ENCODE measurements at places on chromosomes 12 and 14. TPM values are rescaled to one million over a fixed set of nuclear protein-coding genes. Genes with fewer than 3 reads are reported as not detected.
A peak's percentile ranks its signal among the peaks of the same experiment; 100 is the strongest.

DNA sequence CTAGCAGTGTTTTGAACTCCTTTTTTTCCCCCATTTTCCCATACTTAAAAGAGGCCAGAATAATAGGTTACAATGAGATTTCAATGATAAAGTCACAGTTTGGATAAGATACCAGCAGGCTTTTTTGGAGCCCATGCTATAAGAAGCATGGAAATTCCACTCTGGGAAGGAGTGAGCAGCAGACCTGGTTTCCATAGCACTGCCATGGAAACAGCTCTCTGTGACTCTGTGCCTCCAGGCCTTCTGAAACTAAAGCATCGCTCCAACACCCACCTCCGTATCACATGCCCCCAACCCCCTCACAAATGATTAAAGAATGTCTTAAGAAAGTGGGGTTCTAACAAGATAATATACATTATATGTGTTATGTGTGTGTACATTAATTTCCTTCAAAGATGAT is 165.0 kb downstream of the GRIN2B start:
- DNase-seq: no peak

DNA sequence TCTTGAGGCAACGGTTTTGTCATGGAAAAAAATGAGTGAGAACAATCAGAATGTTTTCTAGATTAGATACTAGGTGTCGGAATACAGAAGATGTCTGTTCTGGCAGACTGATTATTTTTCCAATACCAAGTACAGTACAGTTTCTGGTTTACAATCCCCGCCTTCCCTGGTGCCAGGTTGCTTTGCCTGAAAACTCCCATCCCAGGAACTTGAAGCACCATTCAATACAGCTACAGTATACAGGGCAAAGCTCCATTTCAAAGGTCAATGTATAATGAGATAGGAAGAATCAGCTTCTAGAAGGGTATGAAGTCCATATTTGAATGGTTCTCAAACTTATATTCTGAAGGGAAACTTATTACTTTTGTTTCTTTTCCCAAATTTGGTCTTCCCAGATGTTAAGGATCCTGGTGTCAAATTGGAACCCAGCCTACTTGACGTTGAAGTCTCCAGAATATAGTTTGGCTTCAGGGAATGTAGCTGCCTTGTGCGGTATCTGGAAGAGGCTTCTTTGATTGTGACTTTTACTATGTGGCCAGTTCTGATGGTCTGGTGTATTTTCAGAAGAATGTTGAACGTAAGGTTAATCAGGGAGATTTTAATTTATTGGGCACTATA is 238.0 kb upstream of the ATP2B1 start:
- DNase-seq: no peak

DNA sequence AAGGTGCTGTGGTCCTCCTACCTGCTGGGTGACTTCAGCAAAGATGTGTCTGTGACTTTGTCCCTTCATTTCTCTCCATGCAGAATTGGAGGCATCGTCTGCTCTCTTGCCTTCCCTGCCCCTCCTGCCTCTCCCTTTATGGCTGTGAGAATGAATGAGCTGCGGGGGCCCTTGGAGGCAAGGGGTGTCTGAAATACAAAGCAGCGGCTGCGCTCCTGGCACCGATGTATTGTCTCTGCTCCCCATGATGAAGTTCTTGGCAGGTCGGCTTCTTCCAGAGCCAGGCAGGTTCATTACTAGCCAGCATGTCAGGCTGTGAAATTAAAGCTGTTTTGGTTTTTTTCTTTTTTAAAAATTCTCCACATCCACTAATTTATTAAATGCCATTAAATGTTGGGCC is 194.5 kb downstream of the TSPAN9 start:
- no peak for DNase-seq

- DNase-seq: no peak
Observed at GRCh38 chr14:94113908-94114588, 3.5 kb downstream of the IFI27 start.

GRCh38 chr12:108348842-108349241 is 9.7 kb upstream of the CMKLR1 start:
- DNase-seq: no peak

- no peak for DNase-seq
Observed at GRCh38 chr12:62618319-62618718, 151.7 kb downstream of the MON2 start.

GRCh38 chr14:33622496-33622895 is 328.4 kb downstream of the EGLN3 start:
- DNase-seq: no peak

DNA sequence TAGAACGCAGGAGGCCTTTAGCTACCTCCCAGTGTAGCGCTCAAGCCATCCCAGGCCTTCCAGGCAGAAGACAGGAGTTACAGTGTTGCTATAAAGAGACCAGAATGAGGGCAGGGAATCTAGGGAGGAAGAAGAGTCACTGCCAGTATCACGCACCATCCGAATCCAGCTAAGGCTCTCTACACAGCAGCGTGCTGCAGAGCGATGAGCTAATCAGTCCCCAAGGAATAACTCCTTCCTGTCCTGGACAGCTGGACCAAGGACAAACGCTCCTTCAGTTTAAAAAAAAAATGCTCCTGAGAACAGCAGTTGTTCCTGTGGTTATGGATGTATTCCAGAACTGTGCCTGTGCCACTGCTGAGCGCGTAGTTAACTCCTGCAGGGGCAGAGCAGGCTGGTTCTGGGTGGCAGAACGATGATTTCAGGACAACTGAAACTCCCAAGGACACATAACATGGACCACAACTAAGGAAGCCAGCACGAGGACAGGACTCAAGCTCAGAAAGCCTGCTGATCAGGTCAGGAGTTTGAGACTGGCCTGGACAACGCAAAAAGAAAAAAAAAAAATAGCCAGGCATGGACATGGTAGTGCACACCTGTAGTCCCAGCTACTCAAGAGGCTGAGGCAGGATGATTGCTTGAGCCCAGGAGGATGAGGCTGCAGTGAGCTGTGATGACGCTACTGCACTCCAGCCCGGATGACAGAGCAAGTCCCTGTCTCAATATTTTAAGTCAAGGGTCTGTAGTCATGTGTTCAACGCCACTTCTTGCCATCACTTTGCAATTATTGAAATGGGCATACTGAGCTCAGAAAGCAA is 2.6 kb downstream of the IFFO1 start:
- no peak for DNase-seq

GRCh38 chr12:53952871-53953734 is 1.6 kb upstream of the HOXC12 start:
- no peak for DNase-seq

DNA sequence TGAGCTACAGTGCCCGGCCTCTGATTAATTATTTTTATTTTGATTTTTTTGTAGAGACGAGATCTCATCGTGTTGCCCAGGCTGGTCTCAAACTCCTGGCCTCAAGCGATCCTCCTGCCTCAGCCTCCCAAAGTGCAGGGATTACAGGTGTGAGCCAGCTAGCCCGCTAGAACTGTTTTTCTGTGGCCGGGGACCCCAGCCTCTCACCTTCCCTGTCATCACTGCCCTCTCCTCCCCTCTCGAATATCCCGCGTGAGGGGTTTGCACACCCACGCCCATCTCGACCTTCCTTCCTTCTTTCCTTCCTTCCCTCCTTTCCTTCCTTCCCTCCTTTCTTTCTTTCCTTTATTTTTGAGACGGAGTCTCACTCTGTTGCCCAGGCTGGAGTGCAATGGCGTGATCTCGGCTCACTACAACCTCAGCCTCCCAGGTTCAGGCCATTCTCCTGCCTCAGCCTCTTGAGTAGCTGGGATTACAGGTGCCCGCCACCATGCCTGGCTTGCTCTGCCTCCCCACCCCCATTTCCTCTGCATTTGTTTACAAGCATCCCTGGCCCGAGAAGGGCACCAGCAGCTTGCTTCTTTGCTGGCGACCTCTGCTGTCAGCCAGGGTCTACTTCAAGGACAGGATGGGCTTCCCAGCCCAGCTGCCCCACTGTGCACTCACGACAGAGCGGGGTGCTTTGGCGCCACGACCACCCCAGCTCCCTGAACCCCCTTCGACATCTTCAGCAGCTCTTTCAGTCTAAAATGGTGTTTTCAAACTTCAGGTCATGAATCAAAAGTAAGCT is 4.3 kb upstream of the TRAF3 start:
- DNase-seq: peak; percentile 54

DNA sequence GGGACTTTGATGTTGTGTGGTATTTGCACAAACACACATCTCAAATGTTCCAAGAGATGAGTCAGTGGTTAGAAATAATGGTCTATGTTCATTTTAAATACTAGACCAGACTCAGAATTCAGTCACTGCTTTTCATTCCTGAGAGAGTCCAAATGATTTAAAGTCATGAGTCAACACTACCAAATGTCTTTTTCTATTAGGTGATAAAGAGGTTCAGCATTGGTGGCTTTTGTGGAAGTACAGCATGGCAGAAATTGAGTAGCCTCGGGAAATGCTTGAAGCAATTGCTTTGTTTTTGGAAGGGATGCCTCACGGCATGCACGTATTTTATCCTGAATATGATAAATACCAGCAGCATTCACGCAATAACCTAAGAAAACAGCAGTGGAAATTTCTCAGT is 115.7 kb downstream of the DIO2 start:
- no peak for DNase-seq

GRCh38 chr12:11758510-11759493 is 109.3 kb downstream of the ETV6 start:
- no peak for DNase-seq

GRCh38 chr14:21220874-21221477 is 48.3 kb downstream of the HNRNPC start:
- no peak for DNase-seq

GRCh38 chr12:109860977-109861376 is 19.4 kb downstream of the GLTP start:
- no peak for DNase-seq

DNA sequence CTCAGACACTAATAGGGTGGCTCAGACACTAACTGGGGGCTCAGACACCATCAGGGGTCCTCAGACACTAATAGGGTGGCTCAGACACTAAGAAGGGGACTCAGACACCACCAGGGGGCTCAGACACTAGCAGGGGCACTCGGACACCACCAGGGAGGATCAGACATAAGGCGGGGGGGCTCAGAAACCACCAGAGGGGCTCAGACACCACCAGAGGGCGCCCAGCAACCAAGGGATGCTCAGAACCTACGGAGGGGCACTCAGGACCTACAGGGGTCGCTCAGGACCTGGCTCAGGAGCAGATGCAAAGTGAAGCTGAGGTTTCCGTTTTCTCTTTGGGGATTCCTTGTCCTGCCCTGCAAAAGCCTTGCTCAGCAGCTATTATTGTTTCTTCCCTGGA is 448.5 kb downstream of the TMEM121 start:
- DNase-seq: no peak

- DNase-seq: no peak
Observed at GRCh38 chr12:25014961-25015360, 66.1 kb upstream of the BCAT1 start.

Gene RAD9B
- total RNA-seq: 0.54 TPM

Gene TAS2R13
- 0.49 TPM for total RNA-seq

Gene SERPINA3
- 3.9 TPM for total RNA-seq

Gene WSCD2
- total RNA-seq: 0.32 TPM

Gene KRT78
- total RNA-seq: not detected

Gene PAX9
- 0.28 TPM for total RNA-seq

Gene ERBB3
- 0.52 TPM for total RNA-seq

Data from chondrocyte (in vitro differentiated cells).